AG04450 (cell line): ENCODE measurements at places on chromosomes 5 and 9.
A peak's percentile ranks its signal among the peaks of the same experiment; 100 is the strongest.

- DNase-seq: no peak
These were observed 2.0 kb downstream of the PRLR start for GRCh38 chr5:35228310-35228709.

DNA sequence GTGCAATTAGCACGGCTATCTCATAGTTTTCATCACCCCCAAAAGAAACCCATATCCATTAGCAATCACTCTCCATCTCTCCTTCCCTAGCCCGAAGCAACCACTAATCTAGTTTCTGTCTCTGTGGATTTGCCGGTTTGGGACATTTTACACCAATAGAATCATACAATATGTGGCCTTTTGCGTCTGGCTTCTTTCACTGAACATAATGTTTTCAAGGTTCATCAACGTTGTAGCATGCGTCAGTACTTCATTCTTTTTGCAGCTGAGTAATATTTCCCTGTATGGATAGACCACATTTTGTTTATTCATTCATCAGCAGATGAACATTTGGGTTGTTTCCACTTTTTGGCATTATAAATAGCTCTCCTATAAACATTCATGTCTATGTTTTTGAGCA is 75.4 kb upstream of the TBC1D2 start:
- peak; percentile 84 for DNase-seq

- no peak for DNase-seq
These were observed 11.9 kb downstream of the FAM240B start for GRCh38 chr9:38707885-38708637.

- DNase-seq: no peak
These were observed 92.1 kb upstream of the IER5L start for GRCh38 chr9:129270205-129270604.

DNA sequence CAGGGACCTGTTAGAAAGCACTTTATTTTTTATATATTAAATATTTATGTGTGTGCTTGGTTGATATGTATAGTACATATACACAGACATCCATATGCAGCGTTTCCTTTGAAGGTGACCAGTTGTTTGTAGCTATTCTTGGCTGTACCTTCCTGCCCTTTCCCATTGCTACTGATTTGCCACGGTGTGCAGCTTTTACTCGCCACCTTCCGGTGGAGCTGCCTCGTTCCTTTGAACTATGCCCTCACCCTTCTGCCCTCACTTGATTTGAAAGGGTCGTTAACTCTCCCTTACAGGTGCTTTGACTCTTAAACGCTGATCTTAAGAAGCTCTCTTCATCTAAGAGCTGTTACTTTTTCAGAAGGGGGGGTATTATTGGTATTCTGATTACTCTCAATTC is 20.5 kb downstream of the RGMB start:
- DNase-seq: no peak

DNA sequence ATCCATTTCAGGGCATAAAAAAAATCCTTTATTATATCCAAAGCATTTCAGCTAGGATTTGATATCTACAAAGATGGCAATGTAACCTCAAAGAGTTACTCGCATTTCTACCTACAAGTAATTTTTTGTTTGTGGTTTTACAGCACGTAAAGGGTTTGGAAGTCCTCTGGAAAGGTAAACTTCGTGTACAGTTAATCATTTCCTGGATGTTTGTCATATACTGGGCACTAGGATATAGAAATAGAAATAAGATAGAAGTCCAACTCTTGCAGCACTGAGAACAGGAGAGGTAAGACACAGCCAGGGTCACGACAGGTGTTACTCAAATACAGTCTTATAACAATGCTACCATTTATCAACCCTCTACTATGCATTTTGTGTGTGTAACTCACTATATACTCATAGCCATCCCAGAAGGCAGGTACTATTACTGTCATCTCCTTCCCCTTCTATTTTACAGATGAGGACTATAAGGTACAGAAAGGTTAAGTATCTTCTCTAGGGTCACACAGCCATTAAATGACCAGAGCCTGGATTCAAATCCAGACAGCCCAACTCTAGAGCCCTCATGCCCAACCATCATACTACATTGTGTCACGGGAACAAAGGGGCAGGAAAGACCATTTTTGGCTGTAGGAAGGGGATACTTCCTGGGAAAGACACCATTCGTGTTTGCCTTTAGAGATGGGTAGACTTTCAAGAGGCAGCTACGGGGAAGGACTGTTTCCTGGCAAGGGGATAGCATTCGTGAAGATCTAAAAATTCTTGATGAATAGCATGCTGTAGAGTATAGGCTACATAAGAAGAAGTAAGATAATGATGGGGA is 19.0 kb downstream of the NDUFA8 start:
- no peak for DNase-seq

- DNase-seq: peak; percentile 93
These were observed 680 bp downstream of the GPX8 start for GRCh38 chr5:55160493-55161209.

- DNase-seq: no peak
These were observed 49.9 kb upstream of the PPP2CA start for GRCh38 chr5:134275822-134276221.

DNA sequence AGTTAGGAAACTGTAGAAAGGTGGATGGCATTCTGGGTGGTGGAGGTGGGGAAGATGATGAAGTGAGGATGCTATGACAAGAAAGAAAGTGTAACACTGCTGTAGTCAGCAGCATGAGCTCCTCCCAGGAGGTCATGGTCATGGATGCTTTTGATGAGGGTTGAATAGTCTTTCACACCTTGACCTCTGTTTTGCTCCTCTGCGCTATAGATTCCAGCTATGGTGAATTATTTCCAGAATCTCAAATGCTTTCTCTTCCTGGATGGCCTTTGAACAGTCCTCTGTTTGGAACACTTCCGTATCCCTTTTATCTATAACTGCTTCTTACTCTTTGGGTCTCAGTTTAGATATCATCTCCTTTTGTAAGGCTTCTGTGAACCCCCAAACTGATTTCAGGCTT is 165.9 kb upstream of the PPP1R2B start:
- no peak for DNase-seq
